ENCODE measurements at places on chromosomes 6 and 20. TPM values are rescaled to one million over a fixed set of nuclear protein-coding genes. Genes with fewer than 3 reads are reported as not detected.
A peak's percentile ranks its signal among the peaks of the same experiment; 100 is the strongest.

DNA sequence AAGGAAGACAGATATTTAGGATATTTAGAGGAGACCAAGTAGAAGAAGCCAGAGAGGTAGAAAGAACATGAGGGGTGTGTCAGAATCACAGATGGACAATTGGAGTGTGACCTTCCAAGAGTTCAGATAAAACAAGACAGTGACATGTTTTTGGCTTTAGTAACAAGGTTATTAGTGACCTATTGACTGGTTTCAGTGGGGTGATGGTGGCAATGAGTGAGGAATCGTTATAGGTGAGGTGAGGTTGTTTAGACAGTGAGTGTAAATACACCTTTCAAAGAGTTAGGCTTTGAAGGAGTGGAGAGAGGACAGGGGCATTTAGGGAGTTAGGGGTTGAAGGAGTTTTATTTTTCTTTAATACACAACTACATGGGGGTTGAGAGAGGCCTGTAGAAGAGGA lies 3.2 kb downstream of the SNRNP48 start:
- no peak for DNase-seq

DNA sequence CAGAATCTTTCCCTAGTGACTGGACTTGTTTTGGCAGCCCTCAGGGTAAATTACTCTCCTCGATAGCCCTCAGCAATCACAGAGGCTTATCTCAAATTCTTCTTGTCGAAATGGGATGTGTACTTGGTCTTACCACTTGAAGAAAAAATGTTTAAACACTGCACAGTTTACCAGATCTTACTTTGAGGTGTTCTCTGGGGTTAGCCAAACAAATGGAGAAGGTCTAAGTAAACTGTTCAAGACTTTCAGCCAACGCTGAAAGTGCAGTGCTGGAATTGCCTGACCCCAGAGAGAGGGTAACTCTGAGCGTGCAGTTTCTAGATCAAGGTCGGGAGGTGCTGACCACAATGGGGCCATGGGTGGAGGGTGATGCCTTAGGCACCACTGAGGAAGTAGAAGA lies 39.2 kb downstream of the MYLIP start:
- no peak for DNase-seq

GRCh38 chr20:54293526-54293925 lies 85.6 kb downstream of the PFDN4 start:
- DNase-seq, result peak; percentile 2

DNA sequence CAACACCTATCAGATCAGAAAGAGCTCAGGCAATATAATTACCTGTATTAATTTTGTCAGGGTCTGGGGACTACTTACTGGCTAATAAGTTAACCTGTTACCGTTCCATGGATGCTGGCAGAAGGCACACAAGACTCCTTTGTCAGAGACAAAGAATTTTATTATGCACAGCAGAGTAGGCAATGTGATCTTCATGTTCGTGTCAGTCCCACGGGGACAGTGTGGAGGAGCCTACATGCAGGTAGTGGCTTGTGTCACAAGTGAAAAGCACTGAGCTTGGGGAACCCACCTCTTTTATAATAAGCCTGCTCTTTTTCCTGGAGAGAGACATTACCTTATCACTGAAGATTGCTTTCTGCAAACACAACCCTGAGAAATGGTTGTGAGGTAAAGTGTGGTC lies 96.9 kb downstream of the CD164 start:
- no peak for DNase-seq

GRCh38 chr6:82818727-82819126 lies 246.9 kb downstream of the UBE3D start:
- peak; percentile 79 for DNase-seq

SUPT3H gene
- total RNA-seq, result 14.4 TPM

All from MCF 10A (cell line).